ENCODE measurements at places on chromosomes 3 and 15.
A peak's percentile ranks its signal among the peaks of the same experiment; 100 is the strongest.

DNA sequence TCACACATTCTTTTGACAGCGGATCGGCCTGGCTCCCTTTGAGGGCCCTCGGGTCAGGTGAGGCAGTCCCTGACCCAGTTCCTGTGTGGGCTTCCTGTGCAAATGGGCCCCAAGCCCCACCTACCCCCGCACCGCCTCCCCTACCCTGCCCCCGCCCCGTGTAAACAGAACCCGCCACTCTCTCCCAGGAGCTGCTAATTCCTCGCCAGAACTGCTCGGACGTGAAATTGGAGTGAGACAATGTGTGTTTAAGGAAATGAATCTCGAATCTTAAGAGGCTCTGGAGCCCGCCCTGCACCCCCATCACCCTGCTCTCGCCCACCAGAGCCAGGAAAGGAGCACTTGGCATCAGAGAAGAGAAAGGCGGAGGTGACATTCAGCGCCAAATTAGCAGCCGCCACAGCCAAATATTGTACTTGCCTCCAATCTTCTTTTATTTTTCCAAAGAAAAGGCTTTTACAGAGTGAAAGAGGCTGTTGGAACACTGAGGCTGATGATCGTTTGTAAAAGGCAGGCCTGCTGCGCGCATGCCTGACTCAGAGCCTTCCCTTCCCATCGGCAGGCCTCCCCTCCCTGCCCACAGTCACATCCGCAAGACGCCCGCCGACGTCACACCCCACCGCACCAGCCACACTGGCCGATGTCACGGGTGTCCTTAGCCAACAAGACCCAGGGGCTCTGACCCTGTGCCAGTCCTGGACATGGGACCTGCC is 53.1 kb downstream of the CACNA2D2 start:
- peaks cover 10% of the 10 kb centered on the region for H3K4me1 ChIP-seq
- no peaks in the 10 kb centered on the region for H3K27me3 ChIP-seq
- H3K4me3 ChIP-seq = no peak overlapping the region
- no peaks in the 10 kb centered on the region for H3K36me3 ChIP-seq
- no peak overlapping the region for H3K27ac ChIP-seq
- peak; percentile 51 for DNase-seq

- H3K4me1 ChIP-seq = peaks cover 9% of the 10 kb centered on the region
- no peak for DNase-seq
- H3K36me3 ChIP-seq = no peaks in the 10 kb centered on the region
- H3K27me3 ChIP-seq = no peaks in the 10 kb centered on the region
- no peak overlapping the region for H3K27ac ChIP-seq
These were observed 2.3 kb downstream of the SEMA3G start for GRCh38 chr3:52442409-52443267.

DNA sequence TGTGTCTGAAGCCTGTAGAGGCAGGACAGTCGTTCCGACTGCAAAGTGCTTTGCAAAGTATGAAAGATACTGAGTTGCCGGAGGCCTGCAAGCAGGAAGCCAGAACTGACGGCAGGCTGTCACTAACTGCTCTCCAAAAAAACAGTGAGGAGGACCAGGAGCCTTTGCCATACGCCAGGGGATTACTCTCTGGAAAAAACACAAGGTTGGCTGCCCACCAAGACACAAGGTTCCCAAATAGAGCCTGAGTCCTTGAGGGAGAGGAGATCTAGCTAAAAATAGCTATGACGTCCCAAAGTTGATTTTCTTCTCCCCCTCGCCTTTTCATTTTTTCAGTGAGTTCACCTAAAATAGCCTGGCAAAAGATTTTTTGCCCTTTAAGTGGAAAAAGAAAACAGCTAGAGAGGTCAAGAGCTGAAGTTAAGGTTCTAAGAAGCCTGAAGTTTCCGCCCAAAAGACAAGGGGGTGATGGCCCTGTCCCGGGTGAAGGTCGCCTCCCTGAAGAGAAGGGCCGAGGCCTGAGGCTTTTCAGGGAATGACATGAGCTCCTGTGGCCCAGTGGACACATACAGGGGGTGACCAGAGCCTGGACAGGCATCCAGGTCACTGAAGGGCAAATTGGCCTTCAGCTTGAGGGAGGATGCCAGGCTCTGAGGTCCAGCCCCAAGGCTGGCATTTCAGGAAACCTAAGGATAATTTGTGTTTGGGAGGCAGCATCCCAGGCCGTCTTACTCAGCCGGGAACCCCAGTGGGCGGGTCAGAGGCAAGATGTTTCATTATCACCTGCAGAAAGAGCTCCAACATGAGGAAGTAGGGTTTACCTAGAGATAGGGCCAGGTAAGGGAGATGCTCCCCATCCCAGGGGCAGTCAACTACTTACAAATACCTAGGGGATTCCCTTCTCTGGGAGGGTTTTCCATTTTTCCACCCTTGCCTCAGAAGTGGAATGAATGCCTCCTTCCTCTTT is 44.9 kb upstream of the DGKG start:
- no peak overlapping the region for H3K4me3 ChIP-seq
- no peaks in the 10 kb centered on the region for H3K27me3 ChIP-seq
- H3K27ac ChIP-seq = peak overlapping the region; percentile 42
- H3K4me1 ChIP-seq = peaks cover 16% of the 10 kb centered on the region
- no peaks in the 10 kb centered on the region for H3K36me3 ChIP-seq

DNA sequence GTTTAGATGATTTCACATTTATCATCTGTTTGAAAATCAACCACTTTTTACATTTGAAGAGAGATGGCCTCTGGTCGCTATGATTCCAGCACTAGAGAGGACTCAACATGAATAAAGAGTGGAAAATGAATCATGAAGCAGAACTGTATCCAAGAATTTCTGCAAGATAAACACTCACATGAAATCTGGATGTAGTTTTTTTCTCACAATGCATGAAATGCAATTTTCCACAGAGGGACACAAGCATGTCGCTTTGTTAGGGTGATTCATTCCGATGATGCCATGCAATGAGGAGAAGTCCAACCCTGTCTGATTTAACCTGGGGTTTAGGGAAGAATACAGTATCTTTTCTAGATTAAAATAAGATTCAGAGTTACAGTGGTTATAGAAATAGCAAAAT is 50.4 kb upstream of the ADCY5 start:
- H3K4me1 ChIP-seq = no peaks in the 10 kb centered on the region
- no peaks in the 10 kb centered on the region for H3K36me3 ChIP-seq
- DNase-seq = no peak
- no peak overlapping the region for H3K27ac ChIP-seq
- H3K27me3 ChIP-seq = no peaks in the 10 kb centered on the region

GRCh38 chr15:95763426-95763825 is 567.1 kb upstream of the NR2F2 start:
- H3K36me3 ChIP-seq = no peaks in the 10 kb centered on the region
- DNase-seq = no peak
- H3K4me1 ChIP-seq = no peaks in the 10 kb centered on the region

DNA sequence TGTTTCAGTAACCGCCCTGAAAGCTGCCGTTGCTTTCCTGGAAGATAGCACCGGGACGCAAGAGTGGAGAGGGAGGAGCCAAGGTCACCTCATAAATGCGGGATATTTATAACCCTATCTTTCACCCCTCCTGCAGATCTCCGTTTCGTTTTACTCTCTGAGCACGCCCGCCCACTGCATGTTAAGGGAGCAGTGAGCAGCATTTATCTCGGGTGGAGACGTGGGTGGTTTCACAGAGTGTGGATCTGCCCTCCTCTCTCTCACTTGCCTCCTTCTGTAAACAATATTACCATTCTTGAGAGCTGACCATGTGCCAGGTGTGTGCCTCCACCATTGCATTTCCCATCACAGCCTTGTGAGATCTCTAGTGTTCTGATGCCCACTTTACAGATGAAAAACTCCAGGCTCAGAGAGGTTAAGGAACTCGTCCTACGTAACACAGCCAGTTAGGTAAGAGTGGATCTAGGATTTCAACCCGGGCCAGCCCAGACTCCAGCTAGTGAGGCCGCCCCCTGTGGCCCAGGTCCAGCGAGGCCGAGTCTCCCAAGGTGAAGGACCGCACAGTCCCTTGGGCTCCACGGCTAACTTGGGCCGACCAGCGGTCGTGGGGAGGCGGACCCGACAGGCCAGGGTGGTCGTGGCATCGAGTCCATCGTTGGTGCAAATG is 16.9 kb upstream of the SEMA4B start:
- H3K4me3 ChIP-seq = peak overlapping the region; percentile 90
- no peaks in the 10 kb centered on the region for H3K36me3 ChIP-seq
- peaks cover 58% of the 10 kb centered on the region for H3K4me1 ChIP-seq
- H3K27ac ChIP-seq = peak overlapping the region; percentile 96

DNA sequence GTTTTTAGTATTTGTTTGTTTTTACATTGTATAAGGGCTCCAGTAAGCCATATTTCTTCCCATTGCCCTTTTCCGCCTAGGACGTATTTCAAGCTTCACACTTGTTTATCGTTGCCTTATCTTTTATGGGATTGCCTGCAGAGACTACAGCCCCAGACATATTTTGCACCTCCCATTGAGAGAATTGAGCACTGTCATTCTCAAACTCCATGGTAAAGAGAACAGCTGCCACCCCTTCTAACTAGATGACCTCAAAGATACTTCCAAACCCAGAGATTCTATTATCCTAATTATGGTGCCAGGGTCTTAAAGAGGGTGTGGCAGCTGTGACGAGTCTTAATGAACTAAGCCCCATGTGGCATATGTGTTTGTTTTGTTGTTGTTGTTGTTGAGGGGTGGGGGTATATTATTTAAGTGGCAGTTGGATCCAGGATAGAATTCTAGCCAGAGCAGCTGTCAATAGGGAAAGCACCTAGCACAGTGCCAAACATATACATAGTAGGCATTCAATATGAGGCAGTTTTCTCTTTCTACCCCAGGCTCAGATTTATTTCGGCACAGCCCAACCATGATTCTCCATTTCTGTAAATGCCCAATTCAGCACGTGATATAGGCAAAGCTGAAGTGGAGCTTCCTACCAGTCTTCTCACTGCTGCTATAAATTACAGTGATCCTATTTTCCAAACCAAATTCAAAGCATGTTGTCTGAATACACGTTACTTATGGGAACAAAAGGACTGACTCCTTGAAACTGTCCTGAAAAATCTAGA is 932 bp upstream of the TP53BP1 start:
- peaks cover 13% of the 10 kb centered on the region for H3K4me1 ChIP-seq
- no peak overlapping the region for H3K4me3 ChIP-seq
- no peaks in the 10 kb centered on the region for H3K27me3 ChIP-seq
- peak overlapping the region; percentile 69 for H3K27ac ChIP-seq
- no peak for DNase-seq

DNA sequence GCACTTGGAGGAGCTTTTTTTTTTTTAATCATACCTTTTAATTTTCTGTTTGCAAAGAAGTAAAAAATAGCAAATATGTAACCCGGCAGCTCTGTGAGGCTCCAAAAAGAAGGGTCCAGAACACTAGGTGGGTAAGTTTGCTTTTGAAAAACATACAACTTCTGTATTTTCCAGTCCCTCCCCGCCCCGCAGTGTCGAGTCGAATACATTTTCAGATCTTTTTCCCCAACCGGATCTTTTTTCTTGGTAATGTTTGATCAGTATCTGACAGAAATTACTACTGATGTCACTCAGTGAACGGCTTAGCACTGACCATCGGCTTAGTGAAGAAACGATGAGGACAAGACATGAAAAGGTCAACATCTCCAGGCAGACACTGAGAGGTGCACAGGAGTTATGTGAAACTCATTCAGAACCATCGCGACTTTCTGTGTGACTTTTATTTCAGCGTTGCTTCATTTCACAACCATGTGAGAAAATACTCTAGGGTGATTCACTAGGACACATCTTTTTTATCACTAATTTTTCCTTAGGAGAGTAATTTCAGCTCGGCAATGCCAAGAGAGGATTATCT is 11.0 kb downstream of the ISL2 start:
- no peak overlapping the region for H3K27ac ChIP-seq
- H3K27me3 ChIP-seq = peaks cover 6% of the 10 kb centered on the region
- peaks cover 21% of the 10 kb centered on the region for H3K4me1 ChIP-seq
- H3K4me3 ChIP-seq = no peak overlapping the region
- no peaks in the 10 kb centered on the region for H3K36me3 ChIP-seq

DNA sequence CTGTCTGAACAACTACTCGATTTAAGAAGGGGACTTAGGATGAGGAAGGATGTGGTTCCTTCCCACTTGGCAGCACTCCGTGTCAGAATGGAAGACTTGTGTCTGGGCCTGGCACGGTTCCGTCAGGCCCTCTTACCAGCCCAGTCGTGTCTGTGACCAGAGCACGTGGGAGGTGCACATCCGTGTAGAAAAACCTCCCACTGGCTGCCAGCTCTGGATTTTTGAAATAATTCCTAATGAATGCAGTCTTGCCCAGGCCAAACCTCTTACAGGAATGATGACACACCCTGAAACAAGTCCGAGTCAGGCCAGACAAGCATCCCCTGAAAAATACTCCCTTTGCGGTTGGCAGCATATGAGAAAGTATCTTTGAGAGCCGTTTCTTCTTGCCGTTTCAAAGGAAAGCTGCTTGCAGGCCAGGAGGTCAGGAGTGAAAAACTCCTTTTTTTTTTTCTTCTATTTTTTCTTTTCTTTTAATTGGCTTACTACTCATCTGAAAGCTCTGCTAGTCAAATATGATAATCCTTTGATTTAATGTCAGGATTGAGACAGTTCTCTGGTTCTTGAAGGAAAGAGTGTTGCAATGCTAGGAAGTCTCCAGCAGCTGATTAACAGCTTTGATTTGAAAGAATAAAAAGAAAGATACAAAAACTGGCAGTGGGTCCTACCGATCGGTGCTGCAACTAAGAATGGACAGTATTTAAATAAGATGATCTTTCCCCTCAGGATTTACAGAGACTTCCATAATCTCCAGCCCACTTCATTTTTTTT is 19.8 kb downstream of the IL1RAP start:
- H3K27ac ChIP-seq = peak overlapping the region; percentile 35
- no peaks in the 10 kb centered on the region for H3K36me3 ChIP-seq
- peak; percentile 59 for DNase-seq

- H3K27ac ChIP-seq = no peak overlapping the region
- H3K27me3 ChIP-seq = no peaks in the 10 kb centered on the region
- no peak for DNase-seq
- H3K36me3 ChIP-seq = no peaks in the 10 kb centered on the region
- H3K4me3 ChIP-seq = no peak overlapping the region
These were observed 233.5 kb upstream of the AGTR1 start for GRCh38 chr3:148464246-148464645.

GRCh38 chr3:161067335-161067734 is 37.8 kb downstream of the B3GALNT1 start:
- DNase-seq = no peak
- H3K27ac ChIP-seq = no peak overlapping the region
- no peaks in the 10 kb centered on the region for H3K27me3 ChIP-seq

DNA sequence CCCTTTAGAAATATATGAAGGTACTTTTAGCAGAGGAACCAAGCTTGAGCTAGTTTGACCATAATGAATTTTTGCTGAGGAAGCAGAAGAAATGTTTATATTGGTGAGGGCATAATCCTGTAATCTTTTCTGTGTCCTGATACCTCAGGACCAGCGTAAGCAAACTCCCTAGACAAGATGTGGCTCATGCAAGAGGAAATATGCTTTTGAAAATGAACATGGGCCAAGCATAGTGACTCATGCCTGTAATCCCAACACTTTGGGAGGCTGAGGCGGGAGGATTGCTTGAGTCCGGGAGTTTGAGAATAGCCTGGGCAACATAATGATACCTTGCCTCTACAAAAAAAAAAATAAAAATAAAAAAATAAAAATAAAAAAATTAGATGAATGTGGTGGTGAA is 78.5 kb downstream of the PPARG start:
- no peaks in the 10 kb centered on the region for H3K27me3 ChIP-seq
- no peaks in the 10 kb centered on the region for H3K4me1 ChIP-seq
- H3K4me3 ChIP-seq = no peak overlapping the region
- H3K36me3 ChIP-seq = no peaks in the 10 kb centered on the region
- H3K27ac ChIP-seq = no peak overlapping the region

DNA sequence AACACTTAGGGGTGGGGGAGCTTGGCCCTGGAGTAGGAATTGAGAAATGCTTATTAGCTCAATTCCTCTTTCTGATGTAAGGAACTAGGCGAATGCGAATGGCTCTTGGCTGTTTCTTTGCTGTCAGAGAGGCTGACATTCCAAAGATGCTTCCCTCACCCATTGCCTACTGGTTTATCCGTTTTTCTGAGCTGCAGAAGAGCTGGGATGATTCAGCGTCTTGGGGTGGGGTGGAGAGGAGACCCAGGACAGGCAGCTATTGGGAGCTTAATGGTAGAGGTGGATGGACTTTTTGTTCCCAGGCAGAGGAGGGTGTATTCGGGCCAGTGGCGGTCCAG is 9.8 kb downstream of the PLEKHO2 start:
- H3K27me3 ChIP-seq = no peaks in the 10 kb centered on the region
- H3K36me3 ChIP-seq = peaks cover 1% of the 10 kb centered on the region

Data from body of pancreas (tissue), 4 donors.